NCI-H2081 treated with DMSO at 0.1 percent for 48 hours (cell line): ENCODE measurements at places on chromosomes 3 and 15.

- DNase-seq = no peak
Measured at GRCh38 chr15:76799760-76800159, 105.4 kb downstream of the SCAPER start.

GRCh38 chr3:99286266-99286845, 352.0 kb upstream of the COL8A1 start:
- DNase-seq = no peak

GRCh38 chr3:127457546-127458145, 132.9 kb downstream of the TPRA1 start:
- no peak for DNase-seq

- DNase-seq = no peak
Measured at GRCh38 chr3:38154033-38154494, 11.3 kb upstream of the OXSR1 start.

- DNase-seq = no peak
Measured at GRCh38 chr3:111737706-111738086, 121.4 kb upstream of the PHLDB2 start.

DNA sequence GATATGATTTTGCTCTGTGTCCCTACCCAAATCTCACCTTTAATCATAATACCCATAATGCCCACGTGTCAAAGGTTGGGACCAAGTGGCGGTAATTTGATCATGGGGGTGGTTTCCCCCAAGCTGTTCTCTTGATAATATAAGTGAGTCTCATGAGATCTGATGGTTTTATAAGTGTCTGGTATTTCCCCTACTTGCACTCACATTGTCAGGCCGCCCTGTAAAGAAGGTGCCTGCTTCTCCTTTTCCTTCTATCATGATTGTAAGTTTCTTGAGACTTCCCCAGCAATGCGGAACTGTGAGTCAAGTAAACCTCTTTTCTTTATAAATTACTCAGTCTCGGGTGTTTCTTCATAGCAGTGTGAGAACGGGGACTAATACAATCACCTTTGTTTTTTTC, 279.8 kb downstream of the ARPP21 start:
- no peak for DNase-seq

- DNase-seq = no peak
Measured at GRCh38 chr3:147903026-147903425, 493.9 kb downstream of the ZIC1 start.

- no peak for DNase-seq
Measured at GRCh38 chr3:128590948-128591347, 59.7 kb downstream of the RPN1 start.

DNA sequence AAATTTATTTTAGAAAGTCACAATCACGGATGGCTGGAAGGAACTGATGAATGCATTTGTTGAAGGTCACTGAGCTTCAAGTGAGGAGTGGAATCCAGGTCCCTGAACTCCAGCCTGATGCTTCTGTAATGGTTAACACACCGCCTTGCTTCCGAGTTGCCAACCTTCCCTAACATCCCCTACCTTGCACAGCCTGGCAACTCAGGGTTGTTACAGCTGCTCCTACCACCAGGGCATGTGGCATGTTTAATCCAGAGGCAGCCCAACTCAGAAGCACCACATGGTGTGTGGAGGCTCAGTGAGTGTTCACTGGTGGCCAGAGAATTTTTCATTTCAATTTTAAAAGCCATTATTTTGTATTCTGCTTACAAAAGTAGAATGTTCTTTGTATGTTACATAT, 4.9 kb downstream of the TM2D3 start:
- DNase-seq = no peak

- DNase-seq = no peak
Measured at GRCh38 chr3:11250902-11251806, 21.0 kb upstream of the ATG7 start.

DNA sequence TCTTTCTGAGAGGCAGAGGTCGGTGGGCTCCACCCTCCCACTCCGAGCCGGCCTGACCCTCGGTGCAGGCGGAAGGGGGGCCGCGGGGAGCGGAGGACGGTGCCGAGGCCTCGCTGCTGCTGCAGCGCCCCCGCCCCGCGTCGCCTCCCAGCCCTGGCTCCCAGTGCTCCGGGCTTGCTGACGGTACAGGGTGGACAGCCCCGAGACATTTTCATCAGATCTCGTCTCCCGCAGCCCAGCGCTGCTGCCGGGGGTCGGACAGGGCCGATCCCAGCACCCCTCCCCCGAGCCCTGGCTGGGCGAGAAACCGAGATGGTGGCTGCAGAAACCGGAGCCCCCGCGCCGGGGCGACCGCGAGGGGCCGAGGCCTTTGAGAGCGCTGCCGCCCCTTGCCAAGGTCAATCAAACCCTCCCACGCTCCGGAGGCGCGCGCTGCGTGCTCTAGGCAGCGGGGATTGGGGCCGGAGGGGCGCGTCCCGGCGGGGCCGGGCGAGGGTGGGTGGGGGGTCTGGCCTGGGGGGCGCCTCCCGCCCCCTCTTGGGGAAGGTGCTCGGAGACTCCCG, 42.5 kb downstream of the EPHB3 start:
- DNase-seq = no peak

DNA sequence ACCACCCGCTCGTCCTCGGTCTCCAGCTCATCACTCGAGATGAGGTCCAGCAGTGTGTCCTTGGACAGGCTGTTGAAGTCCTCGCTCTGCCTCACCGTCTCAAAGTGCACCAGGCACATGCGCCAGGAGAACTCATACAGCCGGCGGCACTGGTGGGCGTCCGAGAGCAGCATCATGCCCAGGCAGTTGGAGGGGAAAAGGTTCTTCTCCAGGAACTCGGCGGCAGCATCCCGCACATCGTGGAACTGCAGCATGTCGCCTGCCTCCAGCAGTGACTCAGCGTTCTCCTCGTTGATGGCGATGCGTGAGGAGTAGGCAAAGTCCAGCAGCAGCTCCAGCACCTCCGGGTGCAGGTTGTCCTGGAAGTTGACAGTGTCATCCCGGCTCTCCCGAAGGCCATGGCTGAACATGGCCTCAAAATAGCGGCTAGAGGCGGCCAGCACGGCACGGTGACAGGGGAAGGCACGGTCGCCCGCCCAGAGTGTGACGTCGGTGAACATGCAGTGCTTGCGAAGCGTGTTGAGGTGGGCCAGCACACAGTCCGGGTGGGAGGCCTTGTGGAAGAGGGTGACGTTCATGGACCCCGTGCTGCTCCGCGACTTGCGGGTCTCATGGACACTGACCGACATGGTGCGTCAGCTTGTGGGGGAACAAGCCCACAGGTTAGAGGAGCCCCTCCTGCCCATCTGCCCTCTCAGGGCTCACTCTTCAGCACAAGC, 25.4 kb downstream of the KLHL25 start:
- DNase-seq = no peak
